ENCODE measurements at places on chromosomes 6 and 20.

DNA sequence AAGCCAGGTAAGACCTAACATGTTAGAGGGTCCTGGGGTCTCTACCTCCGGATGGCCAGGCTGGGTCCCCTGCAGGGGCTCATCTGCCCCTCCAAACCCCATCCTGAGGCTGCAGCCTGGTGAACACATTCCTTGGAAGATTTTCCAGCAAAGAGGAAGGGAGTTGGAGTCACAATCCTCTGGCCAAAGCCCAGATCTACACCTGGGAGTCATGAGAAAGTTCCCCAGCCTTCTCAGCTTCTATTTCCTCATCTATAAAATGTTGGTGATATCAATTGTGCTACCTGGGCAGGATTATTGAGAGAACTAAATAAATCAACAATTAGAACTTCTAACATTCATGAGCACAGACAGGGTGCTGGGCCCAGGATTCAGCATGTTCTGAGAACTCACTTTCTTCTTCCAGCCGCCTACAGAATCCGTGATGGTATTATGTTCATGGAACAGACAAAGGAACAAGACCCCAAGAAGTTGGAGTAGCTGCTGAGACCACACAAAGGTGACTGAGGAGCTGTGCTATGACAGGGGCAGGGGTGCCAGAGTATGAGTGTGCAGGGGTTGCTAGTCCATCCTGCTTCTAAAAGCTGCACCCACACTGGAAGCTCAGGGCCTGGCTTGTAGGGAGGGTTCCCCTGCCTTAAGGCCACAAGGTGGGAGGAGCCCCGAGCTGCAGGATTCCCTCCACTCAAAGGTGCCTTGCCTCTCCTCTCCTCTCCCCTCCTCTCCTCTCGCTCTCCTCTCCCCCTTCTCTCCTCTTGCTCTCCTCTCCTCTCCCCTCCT lies 68.9 kb downstream of the BMP7 start:
- DNase-seq: no peak

GRCh38 chr6:39642270-39642669 lies 82.9 kb downstream of the KIF6 start:
- no peak for DNase-seq

DNA sequence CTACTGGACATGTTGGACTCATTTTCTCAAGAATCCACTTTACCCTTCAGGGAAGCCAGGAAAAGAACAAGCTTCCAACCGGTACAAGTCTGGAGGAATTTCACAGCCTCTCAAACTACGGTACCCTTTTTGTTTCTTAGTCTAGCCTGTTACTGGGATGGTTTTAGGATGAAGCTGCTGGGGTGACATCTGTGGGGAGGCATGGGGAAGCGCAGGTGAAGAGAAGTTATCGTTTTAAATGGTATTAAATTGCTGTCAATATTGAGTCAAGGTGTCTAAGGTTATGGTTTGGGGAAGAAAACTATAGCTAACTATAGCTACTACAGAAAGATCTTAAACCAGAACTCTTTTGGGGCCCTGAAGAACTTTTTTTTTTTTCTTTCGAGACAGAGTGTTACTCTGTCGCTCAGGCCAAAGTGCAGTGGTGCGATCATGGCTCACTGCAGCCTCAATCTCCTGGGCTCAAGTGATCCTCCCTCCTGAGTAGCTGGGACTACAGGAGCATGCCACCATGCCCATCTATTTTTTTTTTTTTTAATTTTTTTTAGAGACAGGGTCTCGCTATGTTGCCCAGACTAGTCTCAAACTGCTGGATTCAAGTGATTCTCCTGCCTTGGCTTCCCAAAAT lies 128.7 kb downstream of the RIN2 start:
- no peak for DNase-seq

- DNase-seq: no peak
These were observed 64.4 kb upstream of the IYD start for GRCh38 chr6:150304429-150304828.

- no peak for DNase-seq
These were observed 23.6 kb downstream of the CDC5L start for GRCh38 chr6:44411141-44411540.

- DNase-seq: no peak
These were observed 15.4 kb downstream of the IGF2R start for GRCh38 chr6:159984268-159984786.

DNA sequence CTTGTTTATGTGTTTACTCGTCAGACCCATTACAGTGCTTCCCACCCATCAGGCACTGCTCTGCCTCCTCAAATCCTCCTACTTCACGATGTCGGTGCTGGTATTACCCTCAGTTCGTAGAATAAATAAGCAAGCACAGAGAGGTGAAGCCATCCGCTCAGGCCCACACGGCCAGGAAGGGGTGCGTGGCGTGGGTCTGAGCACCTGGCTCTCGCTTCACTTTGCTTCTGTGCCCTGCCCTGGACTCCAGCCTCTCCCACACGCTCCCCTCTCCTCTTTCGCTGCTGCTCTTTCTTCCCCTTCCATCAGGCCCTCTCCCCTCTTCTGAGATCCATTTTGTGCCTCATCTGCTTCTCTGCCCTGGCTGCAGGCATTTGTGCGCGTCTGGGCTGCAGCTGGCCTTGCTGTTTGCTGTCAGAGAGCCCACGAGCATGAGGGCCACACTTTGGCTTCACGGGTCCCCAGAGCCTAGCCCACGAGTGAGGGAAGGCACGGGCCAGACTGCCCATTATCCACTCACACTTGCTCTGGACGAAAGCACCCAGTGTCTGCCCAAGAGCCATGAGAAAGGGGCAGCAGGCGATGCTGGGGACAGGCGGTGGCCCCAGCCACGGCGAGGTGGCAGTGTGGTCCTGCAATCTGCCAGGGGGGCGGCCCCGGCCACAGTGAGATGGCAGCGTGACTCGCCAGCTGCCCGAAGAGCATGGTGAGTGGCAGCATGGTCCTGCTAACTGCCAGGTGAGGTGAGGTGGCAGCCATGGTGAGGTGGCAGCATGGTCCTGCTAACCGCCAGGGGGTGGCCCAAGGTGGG lies 96.2 kb upstream of the MPC1 start:
- DNase-seq: no peak

- peak; percentile 4 for DNase-seq
These were observed 800 bp downstream of the RWDD2A start for GRCh38 chr6:83193747-83194566.

GRCh38 chr20:49595811-49596561 lies 28.0 kb upstream of the PTGIS start:
- peak; percentile 36 for DNase-seq

DNA sequence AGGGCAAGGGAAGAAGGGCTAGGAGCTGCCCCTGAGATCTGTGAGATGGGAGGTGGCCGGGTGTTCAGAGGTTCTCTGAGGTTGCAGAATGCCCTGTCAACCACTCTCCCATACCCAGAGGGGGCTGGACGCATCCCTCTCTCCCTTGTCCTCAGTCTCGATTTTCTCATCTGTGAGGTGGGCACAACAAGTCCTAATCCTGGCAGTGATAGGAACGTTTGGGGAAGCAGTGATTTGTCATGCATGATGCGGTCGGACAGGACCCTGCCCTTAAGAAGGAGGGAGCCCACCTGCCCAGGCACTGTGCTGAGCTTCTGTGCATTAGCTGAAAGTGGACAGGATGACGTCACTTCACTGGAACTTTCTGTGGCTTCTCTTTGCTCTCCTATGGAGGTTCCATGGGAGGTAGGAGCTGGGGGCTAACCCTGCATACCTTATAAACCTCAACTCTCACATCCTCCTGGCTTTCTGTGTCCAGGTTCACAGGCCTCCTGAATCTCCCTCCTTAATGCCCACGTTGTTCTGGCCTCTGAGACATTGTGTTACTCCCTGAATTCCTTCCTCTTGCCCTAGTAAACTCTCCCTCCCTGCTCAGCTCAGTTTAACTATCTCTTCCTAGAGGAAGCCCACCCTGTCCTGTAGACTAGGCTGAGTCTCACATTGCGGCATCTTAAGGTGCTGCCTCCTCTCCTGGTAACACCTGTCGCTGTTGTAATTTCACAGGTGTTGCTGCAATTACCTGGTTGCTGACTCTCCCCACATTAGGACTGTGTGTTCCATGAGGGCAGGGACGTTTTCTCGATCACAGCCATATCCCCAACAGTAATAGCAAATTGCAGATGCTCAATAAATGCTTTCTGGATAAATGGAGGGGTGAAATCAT lies 30.1 kb upstream of the CSNK2A1 start:
- DNase-seq: no peak

Measured in activated CD4-positive, alpha-beta T cell treated with anti-CD3 and anti-CD28 coated beads for 24 hours (primary cell).